Trophoblast cell (in vitro differentiated cells and primary cell): ENCODE measurements at places on chromosomes 5 and 9.

GRCh38 chr9:77843076-77843870, 188.3 kb downstream of the GNAQ start:
- no peak for DNase-seq

DNA sequence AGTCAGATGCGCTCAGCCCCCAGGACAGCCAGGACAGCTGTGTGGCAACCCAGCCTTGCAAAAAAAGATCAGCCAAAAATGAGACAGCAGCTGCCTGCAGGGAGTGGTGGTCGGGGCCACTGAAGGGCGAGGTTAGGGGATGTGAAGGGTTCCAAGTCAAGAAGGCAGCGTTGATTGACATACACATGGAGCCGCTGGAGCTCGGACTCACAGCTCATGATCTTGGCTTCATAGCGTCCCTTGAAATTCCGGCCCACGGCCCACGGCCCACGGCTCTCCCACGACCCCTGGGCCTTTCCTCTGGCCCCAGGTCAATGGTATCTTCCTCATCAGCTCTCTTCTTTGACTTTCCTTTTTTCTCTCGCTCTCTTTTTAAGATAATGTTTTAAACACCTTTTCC, 390.0 kb upstream of the IRX4 start:
- no peak for DNase-seq

DNA sequence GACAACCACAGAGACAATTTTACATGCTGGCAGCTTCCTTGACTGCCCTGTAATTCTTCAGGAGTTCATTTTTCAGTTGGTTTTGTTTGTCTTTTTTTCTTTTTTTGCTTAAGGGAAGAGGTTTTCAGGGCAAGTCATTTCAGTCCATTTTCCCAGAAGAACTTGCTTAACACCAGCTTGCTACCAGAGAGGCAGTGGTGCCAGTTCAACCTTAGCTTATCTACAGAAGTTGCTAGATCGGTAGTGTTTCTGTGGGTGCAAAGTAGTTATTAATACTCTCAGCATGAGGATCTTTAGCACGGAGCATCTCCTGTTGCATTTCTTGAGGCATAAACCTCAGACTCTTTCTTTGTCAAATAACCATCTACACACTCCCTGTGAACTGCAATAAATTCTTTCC, 1.1 kb downstream of the SPEF2 start:
- no peak for DNase-seq

GRCh38 chr5:60843386-60843935, 608 bp downstream of the ELOVL7 start:
- DNase-seq: no peak

DNA sequence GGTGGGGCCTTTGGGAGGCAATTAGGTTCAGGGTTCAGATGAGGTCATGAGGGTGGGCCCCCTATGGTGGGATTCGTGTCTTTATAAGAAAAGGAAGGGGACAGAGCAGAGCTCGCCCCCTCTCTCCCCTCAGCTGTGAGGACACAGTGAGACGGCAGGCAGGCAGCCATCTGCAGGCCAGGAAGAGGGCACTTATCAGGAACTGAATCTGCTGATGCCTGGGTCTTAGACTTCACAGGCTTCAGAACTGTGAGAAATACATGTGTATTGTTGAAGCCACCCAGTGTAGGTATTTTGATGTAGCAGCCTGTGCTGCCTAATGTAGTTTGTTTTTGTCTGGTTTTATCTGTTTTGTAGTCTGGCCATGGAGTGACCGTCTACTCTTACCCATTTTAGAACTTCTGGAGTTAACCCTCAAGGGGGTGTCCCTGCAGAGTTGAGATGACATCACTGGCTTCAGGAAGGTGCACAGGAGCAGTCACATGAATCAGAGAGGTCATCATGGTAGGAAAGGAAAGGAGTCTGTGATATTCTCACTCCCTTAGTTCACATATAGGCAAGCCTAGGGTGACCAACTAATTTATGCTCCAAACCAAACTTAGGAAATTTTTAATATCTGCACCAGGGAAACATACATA, 71.0 kb downstream of the LRRC70 start:
- DNase-seq: peak; percentile 62

DNA sequence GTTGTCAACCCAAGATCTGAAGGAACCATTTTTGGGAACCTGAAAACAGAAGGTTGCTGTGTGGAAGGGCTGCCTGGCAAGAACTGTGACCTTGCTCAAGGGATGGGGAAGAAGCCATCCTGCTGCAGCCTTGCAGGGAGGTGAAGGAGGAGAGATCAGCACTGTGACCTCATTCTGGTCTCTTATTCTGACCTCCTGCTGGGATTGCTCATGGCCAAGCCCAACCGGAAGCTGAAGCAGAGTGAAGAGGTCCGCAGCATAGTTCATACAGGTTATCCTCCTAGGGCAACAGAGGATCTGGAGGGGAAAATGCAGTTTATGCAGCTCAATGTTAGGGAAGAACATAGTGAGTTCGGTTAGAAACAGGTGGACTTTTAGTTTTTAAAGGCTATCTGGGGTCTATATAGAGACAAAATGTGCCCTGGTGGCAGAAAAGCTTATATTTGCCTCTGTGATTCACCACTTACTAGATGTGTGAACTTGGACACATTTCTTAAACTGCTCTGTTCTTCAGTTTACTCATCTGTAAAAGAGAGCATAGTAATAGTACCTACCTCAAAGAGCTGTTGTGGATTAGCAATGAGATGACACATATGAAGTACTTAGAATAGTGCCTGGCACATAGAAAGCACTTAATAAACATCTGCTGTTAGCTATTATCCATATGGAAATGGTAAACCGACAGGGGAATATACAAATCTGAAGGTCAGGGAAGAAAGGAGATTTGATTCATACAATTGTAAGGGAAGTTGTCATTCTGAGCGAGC, 57.9 kb upstream of the BNC2 start:
- DNase-seq: no peak

DNA sequence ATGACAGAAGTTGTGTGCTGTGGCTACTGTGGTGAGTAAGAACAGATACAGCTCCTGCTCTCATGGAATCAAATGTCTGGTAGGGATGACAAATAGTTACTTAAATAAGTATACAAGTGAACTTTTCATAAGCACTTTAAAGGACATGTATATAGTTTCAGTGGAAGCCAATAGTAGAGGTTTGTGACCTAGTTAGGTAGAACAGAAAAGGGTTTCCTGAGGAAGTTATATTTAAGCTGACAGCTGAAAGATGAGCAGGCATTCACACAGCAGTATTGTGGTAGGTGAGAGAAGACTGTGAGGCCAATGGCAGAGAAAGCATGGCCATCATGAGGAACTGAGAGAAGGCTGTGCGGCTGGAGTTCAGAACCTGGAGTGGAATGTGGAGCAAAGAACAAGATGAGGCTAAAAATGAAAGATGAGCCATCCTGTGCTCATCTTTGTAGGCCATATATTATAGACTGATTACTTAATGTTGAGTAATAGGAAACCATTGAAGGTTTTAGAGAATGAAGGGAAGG, 15.4 kb downstream of the FAM174A start:
- DNase-seq: no peak

- DNase-seq: no peak
Observed at GRCh38 chr5:39415201-39415600, 9.6 kb downstream of the DAB2 start.

- no peak for DNase-seq
Observed at GRCh38 chr5:17665836-17666235, 31.6 kb downstream of the TAF11L14 start.

DNA sequence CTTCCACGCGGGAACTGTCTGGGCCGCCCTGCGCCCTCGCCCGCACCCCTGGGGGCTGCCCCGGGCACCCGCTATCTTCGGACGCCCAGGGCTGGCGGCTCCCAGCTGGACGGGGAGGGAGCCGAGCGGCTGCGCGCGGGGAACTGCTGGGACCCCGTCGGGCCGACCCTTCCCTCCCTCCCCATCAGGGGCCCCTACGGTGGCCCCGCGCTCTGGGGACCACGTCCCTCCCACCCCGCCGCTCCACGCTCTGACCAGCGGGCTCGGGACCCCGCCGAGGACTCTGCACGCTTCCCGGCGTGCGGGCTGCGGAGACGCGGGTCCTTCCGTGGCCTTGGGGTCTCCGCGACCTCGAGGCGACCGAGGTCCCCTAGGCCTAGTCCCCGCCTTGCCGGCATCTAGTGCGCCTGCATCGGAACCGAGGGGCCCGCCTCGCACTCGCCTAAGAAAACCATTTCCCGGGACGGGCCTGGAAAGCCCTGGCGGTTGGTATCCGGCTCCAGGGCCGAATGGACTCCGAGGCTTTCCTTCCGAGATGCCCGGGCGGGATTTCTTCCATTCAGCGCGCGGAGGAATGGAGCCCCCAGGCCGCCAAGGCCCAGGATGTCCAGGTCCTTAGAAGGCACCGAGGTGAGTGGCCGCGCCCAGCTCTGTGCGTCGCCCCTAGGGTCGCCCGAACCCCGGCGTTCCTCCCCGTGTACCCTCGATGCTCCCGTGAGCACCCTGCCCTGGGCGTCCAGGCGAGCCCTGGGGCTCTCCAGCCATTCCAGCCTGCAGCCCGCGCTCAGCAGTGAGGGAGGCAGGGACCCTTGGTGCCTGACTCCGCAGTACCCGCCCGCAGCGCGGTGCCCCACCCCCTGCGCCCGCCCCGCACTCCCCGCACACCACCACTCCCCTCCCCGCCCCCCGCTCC, 705 bp upstream of the SLC6A3 start:
- peak; percentile 8 for DNase-seq

DNA sequence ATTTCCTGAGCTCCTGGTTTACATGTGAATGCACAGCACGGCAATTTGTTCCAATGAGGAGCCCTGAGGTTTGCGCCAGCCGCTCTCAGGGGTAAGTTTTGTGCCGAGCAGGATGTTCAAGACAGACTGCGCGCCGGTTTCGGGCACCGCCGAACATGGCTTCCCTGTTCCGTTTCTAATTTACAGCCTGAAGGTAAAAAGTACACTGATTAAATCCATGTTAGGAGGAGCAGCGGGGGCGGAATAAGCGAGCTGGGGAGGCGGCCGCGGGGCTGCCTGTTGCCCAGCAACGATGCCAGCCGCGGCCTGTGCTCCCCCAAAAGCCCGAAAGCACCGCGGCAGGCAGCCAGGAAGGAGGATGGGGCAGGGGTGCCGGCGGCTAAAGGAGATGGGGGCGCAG, 6.4 kb downstream of the SOWAHA start:
- no peak for DNase-seq

DNA sequence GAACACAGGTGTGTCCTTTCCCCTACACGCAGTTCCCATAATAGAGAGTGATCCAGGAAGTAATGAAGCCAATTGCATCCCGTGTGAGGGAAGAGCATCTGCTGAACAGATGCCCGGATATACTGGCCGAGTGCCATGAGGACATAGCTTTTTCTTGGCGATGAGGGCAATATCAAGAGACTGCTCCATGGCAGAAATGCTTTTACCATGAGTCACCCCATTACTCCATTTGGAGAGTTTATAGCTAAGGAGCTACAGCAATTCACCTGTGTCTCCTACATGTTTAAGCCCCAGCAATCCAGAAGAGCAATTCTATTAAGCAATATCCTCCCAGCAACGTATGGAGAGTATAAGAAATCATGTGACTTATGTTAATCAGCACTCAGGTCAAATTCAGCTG, 222.0 kb upstream of the KLF4 start:
- peak; percentile 95 for DNase-seq

- no peak for DNase-seq
Observed at GRCh38 chr9:107650995-107651394, 161.4 kb upstream of the KLF4 start.

DNA sequence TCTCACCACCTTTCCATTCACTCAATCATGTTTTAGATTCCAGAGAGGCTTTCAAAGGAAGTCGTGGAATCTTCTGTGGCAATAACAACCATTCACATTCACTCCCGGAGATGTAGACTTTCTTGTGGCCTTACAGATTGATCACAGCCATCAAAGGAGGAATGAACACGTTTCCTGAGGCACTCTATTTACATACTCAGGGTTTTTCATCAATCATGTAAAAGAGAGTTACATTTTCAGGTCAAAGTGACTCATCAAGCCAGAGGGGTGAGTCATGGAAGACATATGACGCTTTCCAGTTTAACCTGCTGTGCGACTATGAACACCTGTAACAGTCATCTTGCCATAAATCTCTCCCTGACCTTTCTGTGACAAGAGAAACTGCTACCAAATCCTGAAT, 39.3 kb upstream of the RAD23B start:
- peak; percentile 97 for DNase-seq

DNA sequence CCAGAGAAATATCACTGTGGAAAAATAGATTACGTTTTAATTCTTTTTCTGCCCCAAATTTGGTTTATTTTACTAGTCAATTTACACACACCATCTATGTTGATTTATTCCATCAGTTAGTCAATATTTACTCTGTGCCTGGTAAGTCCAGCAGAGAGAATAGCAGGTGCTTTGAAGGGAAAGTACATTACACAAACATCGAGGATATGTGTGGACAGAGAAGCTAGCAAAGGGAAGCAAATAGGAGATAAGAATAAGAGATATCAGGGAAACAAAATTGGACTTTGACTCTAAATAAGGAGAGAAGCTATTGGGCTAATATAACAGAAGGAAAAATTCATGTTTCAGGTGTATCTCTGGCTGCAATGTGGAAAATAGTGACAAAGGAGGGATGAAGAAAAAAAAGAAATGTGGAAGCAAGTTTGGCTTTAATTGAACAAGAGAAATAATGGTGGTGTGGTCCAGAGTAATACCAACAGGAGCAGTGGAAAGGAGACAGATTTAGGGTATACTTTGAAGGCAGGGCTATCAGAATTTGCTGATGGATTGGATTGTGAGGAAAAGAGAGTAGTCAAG, 587.7 kb upstream of the CDH6 start:
- DNase-seq: no peak

- no peak for DNase-seq
Observed at GRCh38 chr5:83802686-83803085, 82.0 kb upstream of the HAPLN1 start.

GRCh38 chr5:35899800-35900199, 38.6 kb downstream of the CAPSL start:
- no peak for DNase-seq

DNA sequence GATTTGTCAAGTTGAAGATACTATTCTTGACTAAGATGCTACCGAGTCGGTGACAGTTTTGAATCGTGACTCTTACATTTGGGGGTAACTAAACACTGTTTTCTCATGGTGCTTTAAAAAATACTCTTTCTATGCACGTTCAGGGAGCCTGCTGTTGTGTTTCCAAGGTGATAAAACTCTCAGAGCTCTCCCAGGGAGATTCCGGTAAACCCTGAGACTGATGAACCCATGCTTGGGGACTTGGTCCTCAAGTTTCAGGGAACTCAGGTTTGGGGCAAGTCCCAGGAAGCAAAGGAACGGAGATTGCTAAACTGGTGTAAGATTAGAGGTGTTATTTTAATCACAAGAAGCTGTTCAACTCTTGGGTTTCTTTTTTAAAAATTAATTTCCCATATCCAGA, 1.4 kb downstream of the GDA start:
- peak; percentile 6 for DNase-seq

- DNase-seq: peak; percentile 6
Observed at GRCh38 chr9:18438951-18439350, 35.0 kb upstream of the ADAMTSL1 start.

GRCh38 chr9:36597412-36598178, 24.9 kb downstream of the MELK start:
- DNase-seq: no peak
